ENCODE measurements at places on chromosomes 6 and 20.

DNA sequence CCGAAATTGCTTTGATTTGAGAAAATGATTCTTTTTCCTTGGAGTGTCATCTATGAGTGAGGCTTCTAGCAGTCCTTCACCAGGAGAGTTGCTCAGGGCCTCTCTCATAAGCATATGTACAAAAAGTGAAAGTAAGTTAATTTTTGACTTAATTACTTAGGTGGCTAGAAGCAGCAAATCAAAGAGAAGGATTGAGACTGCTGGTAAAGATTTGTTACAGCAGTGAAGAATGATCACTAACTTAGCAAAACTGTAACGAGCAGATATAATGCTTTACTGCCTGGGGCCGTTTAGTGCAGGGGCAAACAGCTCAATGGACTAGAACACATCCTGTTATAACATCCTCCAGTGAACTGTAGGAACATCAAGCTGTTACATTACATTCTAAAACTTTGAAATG is 167.8 kb upstream of the RIPOR2 start:
- DNase-seq: no peak

GRCh38 chr6:125742464-125743120 is 6.8 kb upstream of the HEY2 start:
- no peak for DNase-seq

DNA sequence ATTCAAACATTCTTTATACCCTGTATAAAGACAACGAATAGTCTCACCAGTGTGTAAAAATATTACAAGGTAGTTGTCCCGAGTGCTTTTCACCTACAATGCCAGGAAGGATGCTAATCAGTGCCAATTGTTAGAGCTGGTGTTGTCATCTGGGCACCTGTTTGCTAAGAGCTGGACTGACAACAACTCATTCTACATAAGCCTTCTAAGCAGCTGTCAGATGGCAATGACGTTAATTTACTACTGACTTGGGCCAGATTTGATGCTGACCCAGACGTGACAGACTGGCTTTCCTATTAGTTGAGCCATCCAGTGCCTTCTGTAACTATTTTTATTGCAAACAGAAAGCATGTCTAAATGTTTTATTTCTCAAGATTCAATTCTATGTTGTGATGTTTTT is 355.2 kb downstream of the ADGRB3 start:
- no peak for DNase-seq

GRCh38 chr6:5674721-5675120 is 332.0 kb downstream of the NRN1 start:
- DNase-seq: no peak

DNA sequence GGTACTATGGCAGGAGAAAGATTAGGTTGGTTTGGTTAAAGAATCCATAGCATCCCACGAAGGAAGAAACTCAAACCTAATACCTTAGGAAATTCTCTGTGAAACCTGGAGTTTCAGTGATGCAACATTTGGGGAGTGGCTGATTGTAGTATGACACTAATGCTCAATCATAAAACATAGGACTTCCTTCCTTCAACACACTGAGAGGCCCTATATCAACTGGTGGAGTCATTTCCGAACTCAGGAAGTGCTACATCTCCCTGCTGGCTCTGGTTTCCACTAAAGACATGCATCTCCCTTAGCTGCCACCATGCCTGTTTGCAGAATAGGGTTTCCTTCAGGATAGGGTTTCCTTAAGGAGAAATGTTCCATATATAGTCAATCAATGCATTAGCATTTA is 5.2 kb upstream of the MANEA start:
- DNase-seq: no peak

- DNase-seq: no peak
These were observed 63.0 kb upstream of the NXT1 start for GRCh38 chr20:23287354-23288190.

DNA sequence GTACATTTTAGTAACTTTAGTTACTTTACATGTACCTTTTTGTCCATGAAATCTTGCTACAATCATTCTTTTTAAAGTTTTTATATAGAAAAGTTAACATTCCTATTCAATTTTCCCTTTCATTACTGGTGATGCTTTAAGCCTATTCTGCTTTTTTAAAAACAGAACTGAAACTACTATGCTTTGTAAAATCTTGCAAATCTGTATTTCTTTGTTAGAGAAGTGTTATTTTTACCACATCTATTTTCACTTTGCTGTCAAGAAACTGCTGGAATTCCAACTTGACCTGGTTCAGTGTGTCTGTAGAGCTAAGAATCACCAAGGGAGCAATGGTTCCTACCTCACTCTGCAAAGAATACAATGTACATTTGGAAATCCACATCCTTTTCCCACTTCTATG is 21.8 kb upstream of the SAMD5 start:
- DNase-seq: no peak

Measured in NCI-H2107 (cell line).